ENCODE measurements at places on chromosomes 7 and 10.

DNA sequence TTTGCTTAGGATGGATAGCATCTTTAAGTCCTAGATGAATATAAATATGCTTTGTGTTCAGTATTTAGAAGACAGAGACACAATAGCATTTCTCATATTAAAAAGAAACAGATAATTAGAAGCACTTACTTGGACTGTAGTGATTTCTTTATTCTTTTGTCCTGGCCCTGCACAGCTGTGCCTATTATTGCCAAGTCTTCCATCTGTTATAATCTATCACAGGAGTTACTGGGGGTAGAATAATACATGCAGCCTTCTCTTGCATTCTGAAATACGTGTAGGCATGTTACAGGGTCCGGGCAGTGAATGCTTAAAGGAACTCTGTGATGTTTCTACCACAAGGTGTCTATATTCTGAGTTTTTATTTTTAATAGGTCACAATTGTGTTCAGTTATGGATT is 461.5 kb upstream of the COBL start:
- DNase-seq: no peak

DNA sequence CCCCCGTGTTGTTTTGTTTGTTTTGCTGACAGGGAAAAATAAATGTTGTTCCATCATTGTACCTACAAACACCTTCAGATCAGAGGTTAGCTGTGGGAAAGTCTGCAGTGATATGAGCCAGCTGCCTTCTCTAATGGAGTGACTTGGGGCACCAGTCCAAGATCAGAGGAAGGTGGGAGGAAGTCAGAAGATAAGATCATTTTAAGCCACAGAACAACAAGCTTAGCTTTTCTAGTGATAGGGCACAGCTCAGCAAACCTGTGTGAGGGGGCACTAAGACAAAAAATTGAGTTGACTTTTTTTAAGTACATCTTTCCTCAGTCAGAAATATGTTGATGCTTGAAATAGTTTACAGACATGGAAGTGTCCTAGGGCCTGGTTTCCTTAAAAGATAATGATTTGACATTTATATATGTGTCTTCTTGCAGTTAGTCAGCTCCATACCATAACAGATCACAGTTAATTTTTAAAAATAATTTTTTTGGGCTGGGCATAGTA is 240.3 kb upstream of the KAT6B start:
- no peak for DNase-seq

- no peak for DNase-seq
Measured at GRCh38 chr7:159239028-159239427, 94.4 kb upstream of the VIPR2 start.

GRCh38 chr7:79272938-79273337 is 180.5 kb downstream of the MAGI2 start:
- no peak for DNase-seq

DNA sequence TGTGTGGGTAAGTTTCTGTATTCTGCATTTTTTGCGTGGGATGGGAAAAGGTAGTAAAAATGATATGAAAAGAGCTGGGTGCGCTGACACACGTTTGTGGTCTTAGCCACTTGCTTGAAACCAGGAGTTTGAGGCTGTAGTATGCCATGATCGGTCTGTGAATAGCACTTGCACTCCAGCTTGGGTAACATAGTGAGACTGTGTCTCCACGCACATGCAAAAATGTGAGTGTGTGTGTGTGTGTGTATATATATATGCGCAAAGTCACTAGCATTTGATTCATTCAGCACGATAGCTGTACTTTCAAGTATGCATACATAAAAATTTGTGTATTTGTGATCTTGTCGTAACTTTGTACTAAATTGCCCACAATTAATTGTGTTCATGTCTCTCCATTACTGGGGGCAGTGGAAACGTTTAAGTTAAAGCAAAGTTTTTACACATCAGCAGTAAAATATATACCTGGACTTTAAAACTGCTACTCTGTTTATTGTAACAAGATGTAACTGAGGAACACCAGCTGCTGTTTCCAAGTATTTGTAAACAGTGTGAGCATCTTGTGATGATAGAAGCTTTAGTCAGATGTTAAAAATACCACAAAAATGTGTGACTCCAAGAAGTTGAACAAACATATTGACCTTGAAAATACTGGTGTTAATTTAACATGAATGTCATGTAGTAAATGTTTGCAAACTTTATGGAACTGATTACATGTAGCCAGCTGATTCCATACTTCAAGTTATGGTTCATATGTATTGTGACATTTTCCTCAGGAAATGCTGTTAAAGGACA is 1.6 kb downstream of the ZRANB1 start:
- no peak for DNase-seq

- no peak for DNase-seq
Measured at GRCh38 chr10:17872191-17873091, 63.3 kb downstream of the MRC1 start.

GRCh38 chr10:18473424-18474117 is 177.8 kb downstream of the NSUN6 start:
- DNase-seq: no peak

DNA sequence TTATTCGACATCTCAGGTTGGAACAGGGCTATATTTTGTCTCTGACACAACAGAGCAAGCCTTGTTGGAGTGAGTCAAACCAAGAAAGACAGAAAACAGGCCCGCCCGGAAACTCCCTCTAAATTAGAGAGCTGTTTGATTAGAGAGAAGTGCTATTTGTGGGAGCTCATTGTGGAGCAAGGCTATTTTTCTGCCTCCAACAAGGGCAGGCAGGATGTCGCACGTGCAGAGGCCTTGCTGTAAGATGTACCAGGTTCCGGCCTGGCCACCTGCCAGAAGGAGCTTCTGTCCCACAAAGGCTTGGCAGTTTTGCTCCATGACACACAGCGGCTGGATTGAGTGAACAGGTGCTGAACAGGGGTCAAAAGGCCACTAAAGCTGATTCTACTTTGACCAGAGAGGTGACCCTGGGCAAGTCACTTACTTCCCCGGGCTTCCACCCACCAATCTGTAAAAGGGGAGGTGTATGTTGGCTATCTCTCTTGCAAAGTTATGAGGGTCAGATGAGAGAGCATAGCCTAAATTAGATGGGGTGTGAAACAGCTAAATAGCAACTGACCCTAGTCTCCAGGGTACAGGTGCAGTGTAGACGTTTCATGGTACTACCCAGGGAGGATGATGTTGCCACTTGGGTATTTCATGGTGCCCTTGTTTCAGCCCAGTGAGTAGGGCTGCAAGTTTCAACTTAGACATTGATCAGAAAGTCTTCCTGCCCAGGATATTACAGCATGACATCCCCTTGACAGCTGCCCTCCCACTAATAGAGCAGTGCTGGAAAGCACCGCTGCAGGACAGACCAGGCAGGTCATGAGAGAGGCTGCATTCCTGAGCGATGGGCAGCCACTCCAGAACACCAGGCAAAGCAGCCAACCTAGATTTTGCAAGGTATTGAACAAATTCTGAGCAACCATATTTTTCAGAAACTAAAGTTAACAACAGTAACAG is 62.0 kb downstream of the VSTM4 start:
- DNase-seq: no peak

GRCh38 chr7:28081016-28081415 is 99.6 kb downstream of the JAZF1 start:
- DNase-seq: no peak

DNA sequence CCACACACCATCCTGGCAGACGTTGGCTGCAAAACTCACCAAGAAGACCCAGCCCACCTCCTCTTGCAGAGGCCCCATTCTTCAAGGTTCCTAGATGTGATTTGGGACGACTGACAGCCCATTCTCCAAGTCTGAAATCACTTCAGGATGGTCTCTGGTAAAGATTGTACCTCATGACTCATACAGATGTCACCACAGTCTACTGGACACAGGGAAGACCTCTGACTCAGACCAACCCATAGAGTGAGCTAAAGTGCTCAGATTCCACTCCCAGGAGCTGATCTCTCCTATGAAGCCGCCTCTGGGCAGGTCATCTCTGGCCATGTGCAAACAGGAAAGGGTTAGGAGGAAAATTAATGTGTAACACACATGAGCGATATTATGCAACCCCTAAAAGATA is 102.4 kb upstream of the VWC2 start:
- DNase-seq: no peak

Data from stimulated activated CD4-positive, alpha-beta T cell treated with anti-CD3 and anti-CD28 coated beads, Interleukin-1b, Interleukin-23, amount 100 ng/mL, for 24 hours (primary cell).